Activated CD4-positive, CD25-positive, alpha-beta regulatory T cell (primary cell): ENCODE measurements at places on chromosomes 2 and 18.

DNA sequence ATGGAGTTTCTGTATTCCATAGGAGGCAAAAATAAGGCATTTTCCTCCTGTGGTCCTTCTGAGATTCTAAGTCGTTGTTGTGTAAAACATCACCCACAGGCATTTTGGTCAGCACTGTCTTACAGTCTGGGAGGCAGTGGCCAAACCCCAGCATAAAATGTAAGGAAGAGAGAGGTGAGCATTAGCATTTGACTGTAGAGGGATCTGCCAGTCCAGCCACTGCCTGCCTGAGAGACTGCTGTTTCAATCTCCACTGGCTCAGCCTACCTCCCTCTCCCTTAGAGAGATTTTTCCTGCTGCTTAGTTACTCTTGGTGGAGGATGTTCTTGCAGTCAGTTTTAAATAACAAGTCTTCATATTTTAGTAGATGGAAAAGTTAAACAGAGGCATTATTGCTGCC is 77.0 kb downstream of the ARHGEF33 start:
- DNase-seq, result no peak

DNA sequence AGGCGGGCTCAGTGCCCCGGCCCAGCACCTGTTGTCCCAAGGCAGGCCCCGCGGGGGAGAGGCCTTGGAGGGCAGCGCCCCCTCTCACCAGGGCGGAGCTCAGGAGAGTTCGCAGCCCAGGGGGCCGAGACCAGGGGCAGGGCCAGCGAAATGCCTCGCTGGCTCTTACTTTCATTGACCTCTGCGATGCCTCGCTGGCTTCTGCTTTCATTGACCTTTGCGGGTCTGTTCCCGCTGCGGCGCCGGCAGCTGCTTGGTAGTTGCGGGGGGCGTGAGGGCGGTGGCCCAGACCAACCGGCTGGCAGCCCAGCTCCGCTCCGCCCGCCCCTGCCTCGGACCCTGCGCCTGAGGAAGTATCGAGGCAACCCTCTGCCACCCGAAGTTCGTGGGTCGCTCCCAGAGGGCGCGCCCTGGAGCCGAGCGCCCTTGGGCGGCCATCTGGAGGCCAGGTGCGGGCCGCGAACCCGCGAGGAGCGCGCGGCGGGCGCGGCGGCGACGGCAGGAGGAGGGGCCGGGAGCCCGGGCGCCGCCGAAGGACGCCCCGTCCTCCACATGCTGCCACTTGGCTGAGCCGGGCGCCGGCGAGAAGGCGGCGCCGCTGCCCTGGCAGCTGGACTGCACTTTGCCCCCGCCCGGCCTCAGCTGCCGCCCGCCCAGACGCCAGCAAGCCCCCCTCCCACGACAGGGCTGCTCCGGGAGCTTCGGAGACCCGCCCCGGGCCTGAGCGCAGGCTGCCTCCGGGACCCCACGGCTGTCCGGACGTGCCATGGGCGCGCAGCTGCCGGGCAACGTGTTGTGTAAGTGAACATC is 118.0 kb upstream of the MSTN start:
- no peak for DNase-seq

DNA sequence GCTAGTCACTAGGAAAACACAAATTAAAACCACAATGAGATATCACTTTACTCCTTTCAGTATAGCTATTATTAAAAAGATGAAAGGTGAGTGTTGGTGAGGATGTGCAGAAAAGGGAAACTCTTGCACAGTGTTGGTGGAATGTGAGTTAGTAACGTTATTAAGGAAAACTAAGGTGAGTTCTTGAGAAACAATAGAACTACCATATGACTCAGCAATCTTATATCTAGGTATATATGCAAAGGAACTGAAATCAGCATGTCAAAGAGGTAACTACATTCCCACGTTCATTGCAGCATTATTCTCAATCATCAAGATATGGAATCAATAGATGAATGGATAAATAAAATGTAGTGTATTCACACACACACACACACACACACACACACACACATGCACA is 117.3 kb upstream of the HNMT start:
- DNase-seq, result no peak

DNA sequence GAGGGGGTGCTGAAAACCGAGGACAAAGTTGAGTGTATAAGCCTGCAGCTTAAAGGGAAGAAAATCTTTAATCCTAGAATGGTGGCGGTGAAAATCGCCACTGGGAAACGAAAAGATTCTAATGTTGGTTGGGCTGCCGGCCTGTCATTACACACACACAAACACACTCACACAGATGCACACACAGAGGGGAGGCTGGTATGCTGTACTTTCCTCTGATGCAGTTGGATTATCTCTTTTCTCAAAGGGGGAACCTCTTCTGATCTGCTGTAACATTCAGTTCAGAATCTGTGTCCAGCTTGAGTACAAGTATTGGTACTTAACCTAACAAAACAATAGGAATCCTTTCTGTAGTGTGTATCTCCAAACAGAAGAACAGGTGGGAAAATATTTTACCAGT is 39.0 kb downstream of the ANXA4 start:
- DNase-seq, result no peak

GRCh38 chr2:133054297-133054696 is 384.3 kb upstream of the LYPD1 start:
- DNase-seq, result no peak
